ENCODE measurements at places on chromosomes 7 and 10. TPM values are rescaled to one million over a fixed set of nuclear protein-coding genes. Genes with fewer than 3 reads are reported as not detected.

SLC26A3 gene
- total RNA-seq = not detected

DNA sequence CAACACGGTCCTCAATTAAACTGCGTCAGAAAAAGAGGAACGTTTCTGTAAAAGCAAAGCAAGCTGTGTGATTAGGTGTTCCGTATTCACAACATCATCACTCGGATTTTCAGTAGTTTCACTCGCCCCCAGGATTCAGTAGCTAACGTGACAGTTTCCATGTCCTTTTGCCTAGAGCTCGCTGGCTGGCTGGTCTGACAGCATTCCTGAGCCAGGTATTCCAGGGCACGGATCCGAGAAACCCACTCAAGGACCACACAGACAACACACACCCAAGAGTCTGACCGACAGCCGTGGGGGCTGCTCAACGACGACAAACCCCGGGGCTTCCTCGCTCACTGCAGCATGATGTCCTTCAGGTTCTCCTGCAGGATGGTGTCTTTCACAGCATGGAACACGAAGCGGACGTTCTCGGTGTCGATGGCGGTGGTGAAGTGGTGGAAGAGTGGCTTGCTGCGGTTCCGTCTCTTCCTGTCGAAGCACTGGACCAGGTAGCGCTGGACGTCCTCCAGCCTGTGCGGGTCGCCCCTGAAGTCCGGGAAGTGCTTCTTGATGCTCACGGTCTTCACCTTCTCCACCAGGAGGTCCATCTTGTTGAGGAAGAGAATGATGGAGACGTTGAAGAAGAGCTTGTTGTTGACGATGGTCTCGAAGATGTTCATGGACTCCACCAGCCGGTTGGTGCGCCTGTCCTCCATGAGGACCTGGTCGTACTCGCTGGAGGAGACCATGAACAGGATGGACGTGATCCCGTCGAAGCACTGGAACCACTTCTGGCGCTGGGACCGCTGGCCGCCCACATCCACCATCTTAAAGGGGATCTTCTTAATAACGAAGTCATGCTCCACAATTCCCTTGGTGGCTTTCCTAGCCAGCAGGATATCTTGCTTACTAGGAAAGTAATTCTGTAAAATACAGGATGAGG is 43.1 kb downstream of the AMZ1 start:
- DNase-seq = no peak

SHH gene
- not detected for total RNA-seq

RADIL gene
- total RNA-seq = 1.1 TPM

DNA sequence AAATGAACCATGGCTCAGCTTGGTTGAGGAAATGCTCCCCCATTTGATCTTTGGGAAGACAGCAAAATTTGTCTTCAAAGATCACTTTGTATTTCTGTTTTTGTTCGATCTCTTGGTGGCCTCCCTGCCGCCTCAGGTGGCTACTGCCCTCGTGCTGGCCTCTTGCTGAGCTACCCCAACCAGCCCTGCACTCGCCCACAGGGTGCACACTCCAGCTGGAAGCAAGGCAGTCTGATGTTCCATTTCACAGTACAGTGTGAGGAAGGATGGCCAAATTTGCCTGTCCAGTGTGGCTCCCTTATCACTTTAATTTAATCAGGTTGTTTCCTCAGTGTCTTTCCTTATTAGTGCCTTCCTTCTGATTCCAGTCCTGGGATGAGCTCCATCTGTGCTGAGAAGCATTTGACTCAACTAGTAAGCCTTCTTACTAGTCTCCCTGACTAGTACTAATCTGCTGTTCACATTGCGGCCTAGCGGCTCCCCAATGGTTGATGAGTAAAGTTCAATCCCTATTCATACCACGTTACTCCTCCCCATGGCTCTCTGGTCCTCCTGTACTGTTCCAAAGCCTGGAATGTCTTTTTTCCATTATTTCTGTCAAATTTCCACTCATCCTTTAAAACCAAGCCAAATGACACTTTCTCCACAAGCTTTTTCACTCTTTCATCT is 8.2 kb downstream of the MYOF start:
- no peak for DNase-seq

CALHM3 gene
- not detected for total RNA-seq

- peak; percentile 85 for DNase-seq
Observed at GRCh38 chr10:69733791-69734261, 67.9 kb upstream of the COL13A1 start.

GRCh38 chr10:49252313-49253034 is 46.5 kb upstream of the C10orf71 start:
- no peak for DNase-seq
